ENCODE measurements at places on chromosomes 16 and 17.

DNA sequence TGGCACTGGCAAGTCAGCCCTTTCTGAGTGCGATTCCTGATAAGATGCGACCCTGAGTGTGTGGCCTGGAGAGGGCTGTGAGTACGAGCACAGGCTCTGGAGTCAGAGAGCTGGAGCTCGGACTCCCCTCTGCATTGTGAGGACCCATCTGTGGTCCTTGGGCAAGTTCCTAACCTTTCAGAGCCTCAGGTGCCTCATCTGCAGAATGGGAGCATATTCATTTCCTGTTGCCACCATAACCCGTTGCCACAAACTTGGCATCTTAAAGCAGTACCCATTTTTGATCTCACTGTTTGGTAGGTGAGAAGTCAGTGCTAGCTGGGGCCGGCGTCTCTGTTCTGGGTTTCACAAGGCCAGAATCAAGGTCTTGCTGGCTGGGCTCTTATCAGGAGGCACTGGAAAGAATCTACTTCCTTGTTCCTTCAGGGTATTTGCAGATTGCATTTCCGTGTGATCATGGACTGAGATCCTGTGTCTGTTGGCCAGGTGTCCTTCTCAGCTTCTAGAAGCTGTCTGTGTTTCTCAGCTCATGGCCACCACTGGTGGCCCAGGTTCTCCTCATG is 20.2 kb downstream of the KNOP1 start:
- no peak for DNase-seq

- DNase-seq = peak; percentile 91
Observed at GRCh38 chr16:30698816-30699614, at the start of gene SRCAP. SRCAP (plus strand) TSS chr16:30699171; CDS start chr16:30700825, 1,654 bp downstream.

GRCh38 chr17:64994781-64995538 is 61.6 kb downstream of the GNA13 start:
- DNase-seq = no peak

DNA sequence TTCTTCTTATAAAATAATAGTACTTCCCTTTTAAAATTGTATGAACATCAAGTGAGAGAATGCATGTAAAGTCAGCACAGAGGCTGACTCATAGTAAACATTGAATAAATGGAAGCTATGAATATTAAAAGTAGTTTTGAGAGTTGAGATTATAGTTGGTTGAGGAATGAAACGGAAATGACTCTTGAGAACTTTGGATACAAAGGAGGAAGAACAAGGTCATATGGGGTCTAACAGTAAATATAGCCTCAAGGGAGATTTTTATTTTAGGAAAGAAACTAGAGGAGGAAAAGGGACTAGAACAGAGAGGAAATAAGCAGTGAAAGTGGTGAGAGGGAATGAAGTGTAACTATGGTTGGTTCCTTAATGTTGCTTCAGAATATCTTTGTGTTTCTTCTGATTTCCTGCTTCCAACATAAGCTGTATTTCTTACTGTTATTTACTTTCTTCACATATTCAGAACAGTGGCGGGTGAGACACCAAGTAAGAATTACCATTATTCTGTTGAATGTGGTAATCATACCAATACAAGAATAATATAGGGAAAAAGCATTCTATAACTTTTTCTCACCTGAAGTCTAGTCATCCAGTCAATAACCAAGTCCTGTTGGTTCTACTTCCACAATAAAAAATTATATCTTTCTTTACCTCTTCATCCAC is 165.1 kb downstream of the CHD9 start:
- no peak for DNase-seq

- DNase-seq = no peak
Observed at GRCh38 chr17:10653987-10654386, 3.1 kb downstream of the MYH3 start.

DNA sequence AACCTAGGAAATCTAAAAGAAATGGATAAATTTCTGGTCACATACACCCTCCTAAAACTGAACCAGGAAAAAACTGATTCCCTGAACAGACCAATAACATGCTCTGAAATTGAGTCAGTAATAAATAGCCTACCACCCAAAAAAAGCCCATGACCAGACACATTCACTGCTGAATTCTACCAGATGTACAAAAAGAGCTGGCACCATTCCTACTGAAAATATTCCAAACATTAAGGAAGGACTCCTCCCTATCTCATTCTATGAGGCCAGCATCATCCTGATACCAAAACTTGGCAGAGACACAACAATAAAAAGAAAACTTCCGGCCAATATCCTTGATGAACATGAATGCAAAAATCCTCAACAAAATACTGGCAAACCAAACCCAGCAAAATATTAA is 52.9 kb downstream of the TTC19 start:
- DNase-seq = no peak

DNA sequence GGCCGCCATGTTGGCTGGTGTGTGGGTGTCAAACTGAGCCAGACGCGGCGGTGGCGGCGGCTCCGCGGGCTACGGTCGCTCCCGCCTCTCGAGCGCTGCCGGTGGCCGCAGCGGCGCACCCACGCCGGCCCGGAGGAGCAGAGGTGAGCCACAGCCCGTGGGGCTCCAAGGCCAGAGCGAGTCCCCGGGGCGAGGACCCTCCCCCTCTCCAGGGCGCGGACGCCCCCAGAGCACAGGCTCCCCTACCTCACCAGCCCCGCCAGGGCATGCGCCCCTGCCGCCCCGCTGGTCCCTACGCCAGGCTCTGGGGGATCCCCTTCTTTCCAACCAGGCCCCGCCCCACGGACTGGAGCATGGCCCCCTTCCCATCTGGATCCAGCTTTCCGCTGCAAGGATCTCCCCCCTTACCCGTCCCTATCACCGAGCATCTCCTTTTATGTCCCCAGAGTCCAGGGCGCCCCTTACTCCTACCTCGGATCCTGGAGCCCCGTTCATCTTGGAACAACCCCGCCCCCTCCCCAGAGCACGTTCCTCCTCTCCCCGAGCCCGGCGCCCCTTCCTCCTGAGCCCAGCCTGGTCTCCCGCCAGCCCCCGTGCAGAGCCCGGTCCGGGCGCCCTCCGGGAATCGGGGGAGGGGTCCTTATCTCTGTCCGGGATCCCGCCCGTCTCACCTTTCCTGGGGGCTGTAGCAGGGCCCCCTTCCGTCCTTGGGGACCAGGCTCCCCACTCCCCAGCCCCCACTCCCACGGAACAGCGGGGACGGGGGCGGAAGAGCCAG is 412 bp downstream of the EPN2 start:
- DNase-seq = peak; percentile 79

- DNase-seq = peak; percentile 48
Observed at GRCh38 chr17:75914643-75915267, 10.1 kb upstream of the MRPL38 start.

DNA sequence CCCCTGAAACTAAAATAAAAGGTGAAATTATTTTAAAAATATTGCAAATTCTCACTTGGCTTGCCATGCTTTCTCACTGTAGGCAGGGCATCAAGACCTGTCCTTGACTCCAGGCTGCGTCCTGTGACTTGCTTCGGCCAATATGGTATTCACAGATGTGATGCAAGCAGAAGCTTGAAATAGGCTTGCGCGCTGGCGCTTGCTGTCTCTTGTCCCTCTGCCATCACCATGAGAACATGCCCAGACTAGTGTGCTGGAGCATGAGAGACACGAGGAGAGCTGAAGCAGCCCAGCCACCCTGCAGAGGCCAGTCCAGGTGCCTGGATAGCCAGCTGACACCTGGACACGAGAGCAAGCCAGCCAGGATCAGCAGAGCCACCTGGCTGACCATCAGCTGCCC is 21.8 kb upstream of the ZKSCAN2 start:
- DNase-seq = no peak

DNA sequence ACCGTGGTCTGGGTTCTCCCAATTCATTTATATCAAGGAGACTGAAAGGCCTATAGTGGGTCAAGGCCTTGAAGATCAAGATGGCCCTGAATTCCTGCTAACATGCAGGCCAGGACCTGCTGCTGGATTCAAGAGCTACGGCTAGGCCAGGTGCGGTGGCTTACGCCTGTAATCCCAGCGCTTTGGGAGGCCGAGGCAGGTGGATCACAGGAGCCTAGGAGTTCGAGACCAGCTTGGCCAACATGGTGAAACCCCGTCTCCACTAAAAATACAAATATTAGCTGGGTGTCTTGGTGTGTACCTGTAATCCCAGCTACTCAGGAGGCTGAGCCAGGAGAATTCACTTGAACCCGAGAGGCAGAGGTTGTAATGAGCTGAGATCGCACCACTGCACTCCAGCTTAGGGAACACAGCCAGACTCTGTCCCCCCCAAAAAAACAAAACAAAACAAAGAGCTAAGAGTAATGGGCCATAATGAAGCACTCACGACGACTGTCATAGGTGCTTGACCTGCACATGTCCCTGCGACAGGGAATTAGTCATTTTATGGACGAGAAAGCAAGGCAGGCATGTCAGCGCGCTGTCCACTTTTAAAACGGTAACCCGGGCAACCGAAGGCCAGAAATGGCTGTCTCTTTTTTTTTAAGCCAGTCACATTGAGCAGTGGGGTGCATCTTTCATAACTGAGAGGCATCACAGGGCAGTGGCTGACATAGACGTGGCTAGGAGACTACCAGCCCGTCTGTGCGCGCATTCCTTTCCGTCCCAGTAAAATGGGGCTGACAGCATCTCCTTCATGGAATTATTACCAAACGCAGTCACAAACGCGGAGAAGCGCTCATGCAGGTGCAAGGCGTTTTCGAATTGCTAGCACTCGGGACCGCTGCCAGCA is 1.0 kb upstream of the FBRS start:
- DNase-seq = peak; percentile 57

DNA sequence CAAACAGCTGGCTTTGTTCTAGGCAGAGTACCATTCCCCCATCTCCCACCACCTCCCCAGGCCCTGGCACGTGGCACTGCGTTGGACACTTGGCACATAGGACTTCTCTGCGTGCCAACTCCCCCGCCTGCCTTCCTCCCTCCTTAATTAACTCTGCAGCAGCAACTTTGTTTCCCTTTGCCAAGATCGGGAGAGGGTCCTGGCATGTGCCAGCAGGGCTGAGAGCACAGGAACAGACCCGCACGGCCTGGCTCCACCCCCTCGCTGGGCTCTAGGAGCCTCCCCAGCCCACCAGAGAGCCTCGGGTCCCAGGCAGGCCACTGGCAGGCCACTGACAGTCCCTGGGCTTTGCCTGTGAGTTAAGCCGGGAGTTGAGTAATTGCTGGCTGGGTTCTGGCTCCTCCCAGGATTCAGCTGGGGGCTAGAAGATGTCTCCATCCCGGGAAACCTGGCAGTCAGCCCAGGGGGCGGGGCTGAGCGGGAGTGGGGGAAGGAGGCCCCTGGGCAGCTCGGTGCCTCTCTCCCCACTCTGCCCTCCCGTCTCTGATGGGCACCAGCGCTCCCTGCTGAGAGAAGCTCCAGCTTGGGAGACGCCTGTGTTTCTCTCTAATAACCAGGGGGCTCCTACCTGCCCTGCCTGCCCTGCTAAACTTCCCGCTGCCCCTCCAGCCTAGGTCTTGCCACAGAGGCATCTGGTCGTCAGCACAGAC is 224.0 kb upstream of the TNRC6C start:
- DNase-seq = peak; percentile 85

DNA sequence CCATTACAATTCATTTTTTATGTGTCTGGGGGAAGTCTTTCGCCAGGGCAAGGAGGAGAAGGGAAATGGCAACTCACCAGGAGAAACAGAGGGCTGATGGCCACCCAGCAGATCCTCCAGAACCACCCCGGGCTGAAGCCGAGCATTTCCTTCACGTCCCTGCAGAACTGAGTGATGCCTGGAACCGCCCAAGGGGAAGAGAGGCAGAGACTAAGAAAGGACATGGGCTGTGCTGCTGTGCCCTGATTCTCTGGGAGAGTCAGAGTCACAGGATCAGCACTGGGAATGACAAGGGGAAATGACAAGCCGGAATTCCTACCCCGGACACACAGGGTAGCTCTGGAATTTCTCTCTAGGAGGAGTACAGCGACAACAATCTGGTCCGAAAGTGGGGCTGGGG is 27.8 kb downstream of the SLC6A4 start:
- no peak for DNase-seq

- no peak for DNase-seq
Observed at GRCh38 chr17:81323411-81323868, 28.3 kb upstream of the SLC38A10 start.

DNA sequence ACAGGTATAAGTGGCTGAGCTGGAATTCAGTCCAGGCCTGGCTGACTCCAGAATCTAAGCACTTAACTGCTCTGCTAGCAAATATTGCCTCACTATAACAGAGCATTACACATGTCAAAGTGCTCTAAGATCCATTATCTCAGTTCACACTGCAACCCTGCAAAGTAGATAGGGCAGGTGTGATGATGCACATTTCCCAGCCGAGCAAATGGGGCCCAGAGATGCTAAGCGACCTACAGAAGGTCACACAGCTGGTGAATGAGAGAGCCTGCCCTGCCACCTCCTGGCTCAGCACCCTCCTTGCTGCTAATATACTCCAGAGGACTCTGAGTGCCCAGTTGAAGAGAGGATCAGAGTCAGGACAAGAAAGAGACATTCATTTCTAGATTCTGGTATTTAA is 73.6 kb upstream of the CCL1 start:
- no peak for DNase-seq

- DNase-seq = no peak
Observed at GRCh38 chr16:67151431-67152097, 766 bp upstream of the B3GNT9 start.

DNA sequence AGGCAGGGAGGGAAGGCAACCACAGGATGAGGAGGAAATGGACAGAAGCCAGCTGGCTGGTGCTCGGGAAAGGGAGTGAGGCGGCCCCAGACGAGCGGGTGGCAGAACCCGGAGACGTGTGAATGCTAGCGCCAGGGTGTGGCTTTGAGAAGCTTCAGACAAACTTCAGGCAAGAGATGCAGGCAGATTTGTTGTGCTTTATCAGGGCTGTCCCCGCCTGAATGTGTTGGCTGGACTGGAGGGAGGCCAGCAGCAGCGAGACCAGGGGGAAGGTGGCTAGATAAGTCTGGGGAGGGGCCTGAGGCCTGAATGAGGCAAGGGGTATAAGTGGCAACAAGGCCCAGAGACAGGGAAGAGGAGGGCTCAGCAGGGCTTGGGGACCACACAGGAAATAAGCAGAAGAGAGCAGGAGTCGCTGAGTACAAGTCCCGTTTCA is 22.0 kb downstream of the CAMKK1 start:
- DNase-seq = no peak

GRCh38 chr16:87410968-87411367 is 18.8 kb downstream of the MAP1LC3B start:
- no peak for DNase-seq

GRCh38 chr16:28549301-28549899 is 4.3 kb upstream of the SGF29 start:
- DNase-seq = no peak

All from ecto neural progenitor cell (in vitro differentiated cells).